ENCODE measurements at places on chromosomes 7 and 10.
A peak's percentile ranks its signal among the peaks of the same experiment; 100 is the strongest.

DNA sequence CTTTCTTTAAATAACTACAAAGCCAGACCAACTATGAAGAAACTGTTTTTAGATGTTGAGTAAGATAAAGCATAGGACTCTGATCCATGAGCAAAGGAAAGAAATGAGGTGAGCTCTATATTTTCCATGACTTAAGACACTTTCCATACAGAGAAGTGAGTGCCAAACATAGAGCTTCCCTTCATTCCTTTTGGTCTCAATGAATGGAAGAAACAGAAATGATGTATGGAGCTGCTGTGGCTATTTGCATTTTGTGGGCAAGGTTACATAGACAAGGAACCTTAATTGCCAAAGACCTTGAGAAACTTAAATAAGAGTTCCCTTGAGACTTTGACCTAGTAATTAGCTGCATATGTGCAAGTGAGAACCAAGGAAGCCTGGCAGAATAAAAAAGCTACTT is 1152.2 kb downstream of the XPNPEP1 start:
- DNase-seq = no peak

GRCh38 chr10:110356628-110357245 is 52.0 kb upstream of the SMNDC1 start:
- peak; percentile 95 for DNase-seq

- DNase-seq = no peak
Observed at GRCh38 chr7:114128880-114129279, 210.1 kb upstream of the PPP1R3A start.

DNA sequence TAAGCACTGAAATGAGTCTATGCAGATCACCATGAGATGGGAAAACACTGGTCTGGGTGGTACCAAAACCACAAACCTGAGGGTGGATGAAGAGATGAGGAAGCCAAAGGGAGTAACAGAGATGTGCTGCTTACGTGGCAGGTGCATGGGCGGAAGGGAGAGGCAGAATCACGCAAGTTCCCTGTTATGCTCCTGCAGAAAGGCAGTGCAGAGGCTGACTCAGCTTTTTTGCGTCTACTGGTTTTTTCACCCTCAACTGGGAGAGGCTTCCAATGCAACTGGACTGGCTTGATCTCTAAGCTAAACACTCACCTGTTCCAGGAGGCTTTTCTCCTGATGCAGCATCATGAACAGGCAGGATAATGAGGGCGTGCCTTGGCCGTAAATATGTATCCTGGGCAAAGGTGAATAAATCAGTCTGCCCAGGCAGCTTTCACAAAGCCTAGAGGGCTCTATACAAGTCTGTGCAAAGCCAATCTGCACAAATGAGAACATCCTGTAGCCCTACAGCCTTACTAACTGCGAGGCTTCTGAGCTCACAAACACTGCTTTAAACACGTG is 95.4 kb upstream of the AFAP1L2 start:
- no peak for DNase-seq

DNA sequence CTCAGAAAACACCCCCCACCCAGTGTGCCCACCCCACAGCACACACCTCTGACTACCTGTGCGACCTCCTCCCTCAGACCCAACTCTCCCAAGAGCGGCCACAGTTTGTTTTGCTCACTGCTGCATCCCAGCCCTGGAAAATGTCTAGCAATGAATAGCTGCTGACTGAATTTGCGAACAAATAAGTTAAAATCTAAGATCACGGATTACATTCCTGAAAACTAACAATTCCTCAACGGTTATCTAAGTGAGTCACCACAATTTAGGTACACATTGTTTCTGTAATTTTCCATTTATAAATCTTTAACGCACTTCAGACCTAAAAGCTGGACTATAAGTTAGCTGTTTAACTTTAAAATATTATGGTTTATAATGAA is 235.2 kb downstream of the ZMYND11 start:
- DNase-seq = no peak

DNA sequence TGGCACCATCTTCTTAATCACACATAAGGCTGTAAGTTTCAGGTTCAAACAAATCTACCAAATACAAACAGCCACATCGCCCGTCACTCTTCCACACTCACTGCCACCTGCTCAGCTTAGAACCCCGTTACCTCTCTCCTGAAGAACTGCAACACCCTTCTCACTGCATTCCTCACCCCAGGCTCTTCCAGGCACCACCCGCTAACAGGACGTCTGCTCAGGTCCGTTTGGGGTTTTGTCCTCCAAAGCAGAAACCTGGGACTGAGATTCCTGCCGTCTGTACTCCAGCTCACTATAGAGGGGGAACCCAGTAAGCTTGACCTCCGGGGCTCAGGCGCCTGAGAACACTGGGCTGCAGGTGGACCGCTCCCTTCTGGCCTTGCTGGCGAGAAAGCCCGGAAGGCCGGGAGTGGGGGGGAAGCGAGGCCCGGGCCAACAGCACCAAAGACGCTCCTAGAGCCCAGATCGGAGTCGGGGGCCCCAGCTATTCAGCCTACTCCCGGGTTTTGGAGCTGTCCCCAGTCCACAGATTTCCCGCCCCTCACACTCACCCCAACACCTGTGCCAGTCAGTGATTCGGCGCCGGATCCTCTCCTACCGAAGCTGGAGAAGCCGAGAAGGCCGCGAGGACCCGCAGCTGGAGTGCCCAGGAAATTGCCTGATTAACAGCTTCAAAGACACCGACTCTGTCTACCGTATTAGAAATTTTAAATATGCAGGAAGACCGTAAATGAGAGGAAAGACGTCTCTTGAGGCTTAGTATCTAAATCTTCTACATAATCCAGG is at the start of gene AP3M1:
AP3M1 (minus strand) TSS at position 625 of the 786 bp plus-strand sequence. CDS start 12,449 bp downstream, outside the sequence.
- no peak for DNase-seq

DNA sequence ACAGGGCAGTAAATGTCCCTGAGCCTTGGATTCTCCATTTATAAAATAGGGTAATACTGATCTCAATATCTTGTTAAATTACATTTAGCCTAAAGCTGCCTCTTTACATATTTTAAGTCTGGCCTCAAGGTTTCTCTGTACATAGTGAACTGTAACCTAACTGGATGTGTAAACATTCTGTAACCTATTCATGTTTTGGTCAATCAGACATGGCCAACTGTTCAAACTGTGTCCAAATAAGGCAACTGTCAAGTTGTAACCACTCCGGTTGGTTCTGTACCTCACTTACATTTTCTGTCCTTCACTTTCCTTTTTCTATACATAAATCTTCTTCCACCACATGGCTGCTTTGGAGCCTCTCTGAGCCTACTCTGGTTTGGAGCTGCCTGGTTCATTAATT is 107.1 kb upstream of the ITGB1 start:
- DNase-seq = no peak

DNA sequence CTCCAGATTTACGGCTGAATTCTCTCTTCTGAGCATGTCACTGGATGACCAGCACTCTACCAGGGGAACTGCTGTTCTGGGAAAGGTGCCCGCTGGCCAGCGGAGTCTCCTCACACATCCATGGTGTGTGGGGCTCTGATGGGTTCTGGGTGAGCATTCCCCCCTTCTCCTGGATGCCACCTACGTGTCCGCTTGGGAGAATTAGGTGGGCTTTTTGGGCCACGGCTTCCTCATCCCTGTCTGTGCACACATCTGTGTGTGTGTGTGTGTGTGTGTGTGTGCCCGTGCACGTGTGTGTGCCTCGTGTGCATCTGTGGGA is 163.0 kb downstream of the DNAJB6 start:
- DNase-seq = no peak

DNA sequence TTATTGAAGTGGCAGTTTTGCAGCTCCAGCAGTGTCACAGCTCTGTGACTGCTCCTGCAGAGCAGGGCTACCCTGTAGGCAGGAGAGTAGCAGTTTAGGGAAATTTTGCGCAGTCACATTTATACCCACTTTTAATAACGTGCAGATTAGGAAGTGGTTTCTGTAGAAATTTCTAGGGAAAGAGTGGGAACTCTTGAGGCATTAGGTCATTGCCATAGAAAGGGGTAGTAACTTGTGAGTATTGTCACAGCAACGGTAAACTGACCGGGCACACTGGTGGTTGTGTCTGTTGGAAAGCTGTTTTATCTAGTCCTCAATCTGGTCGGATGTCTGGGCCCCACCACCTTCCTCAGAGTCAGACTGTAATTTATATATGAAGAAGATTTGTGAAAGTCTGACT is 51.9 kb downstream of the CDC14C start:
- DNase-seq = no peak

DNA sequence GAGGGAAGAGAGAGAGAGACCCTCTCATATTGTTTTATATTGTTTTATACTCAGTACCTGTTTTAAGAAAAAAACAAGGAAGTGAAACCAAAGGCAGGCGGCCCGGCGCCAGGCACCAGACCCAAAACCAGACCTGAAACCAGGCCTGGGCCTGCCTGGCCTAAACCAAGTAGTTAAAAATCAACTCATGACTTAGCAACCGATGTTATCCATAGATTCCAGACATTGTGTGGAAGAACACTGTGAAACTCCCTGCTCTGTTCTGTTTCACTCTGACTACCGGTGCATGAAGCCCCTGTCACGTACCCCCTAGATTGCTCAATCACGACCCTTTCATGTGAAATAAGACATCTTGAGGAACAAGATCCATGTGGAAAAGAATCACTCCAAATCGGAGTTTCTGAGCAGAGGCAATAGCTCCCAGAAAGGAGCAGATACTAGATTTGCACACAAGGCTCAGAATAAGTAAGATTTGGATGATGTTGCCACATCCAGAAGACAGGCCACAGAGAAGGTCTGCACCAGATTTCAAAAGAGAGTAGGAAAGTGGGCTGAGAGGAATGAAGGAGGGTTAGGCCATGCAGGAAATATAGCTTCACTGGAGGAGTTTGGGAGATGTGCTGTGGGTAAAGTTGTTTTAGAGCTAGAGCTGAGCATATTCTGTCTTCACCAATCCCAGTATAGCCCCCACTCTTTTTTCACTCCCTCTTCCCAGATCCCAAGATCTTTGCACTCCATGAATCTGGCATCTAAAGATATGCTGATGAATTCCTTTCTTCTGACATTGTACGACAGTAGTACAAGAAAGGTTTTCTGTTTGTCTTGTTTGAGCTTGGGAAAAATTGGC is 8.8 kb upstream of the ZNF248 start:
- no peak for DNase-seq

GRCh38 chr7:69434398-69434815 is 163.9 kb upstream of the AUTS2 start:
- no peak for DNase-seq

DNA sequence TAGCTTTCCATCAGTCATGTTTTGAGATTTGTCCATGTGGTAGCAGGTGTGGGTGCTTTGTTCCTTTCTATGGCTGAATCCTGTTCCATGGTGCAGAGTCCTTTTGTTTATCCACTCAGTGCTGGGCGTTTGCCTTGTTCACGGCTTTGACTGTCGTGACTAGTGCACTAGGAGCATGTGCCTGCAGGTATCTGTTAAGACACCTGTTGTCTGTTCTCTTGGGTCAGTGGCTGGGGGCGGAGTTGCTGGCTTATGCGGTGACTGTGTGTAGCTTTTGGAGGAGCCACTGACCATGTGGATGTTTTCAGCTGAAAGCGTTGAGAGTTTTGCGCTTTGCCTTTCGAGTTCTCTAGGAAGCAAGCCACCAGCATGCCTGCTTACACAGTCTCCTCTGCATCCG is 573.1 kb upstream of the FOXK1 start:
- DNase-seq = no peak

GRCh38 chr7:84154991-84155781 is 39.4 kb downstream of the SEMA3A start:
- DNase-seq = no peak

DNA sequence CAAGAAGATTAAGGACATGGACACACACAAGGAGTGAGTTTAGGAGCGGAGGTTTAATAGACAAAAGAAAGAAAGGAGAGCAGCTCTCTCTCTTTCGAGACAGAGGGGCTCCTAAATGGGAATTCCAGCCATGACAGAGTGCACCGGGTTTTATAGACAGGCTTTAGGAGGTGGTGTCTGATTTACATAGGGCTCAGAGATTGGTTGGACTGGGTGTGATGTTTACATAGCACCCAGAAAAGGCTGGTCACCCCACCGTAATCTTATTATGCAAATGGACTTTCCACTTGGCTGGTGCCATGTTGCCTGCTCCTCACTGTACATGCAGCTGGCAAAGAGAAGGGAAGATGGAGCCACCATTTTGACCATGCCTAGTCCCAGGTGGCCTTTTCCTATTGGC is 28.4 kb upstream of the MRC1 start:
- no peak for DNase-seq

- no peak for DNase-seq
Observed at GRCh38 chr7:7318601-7319000, 136.3 kb downstream of the C1GALT1 start.

GRCh38 chr7:91292506-91292905 is 28.3 kb downstream of the FZD1 start:
- DNase-seq = peak; percentile 29

DNA sequence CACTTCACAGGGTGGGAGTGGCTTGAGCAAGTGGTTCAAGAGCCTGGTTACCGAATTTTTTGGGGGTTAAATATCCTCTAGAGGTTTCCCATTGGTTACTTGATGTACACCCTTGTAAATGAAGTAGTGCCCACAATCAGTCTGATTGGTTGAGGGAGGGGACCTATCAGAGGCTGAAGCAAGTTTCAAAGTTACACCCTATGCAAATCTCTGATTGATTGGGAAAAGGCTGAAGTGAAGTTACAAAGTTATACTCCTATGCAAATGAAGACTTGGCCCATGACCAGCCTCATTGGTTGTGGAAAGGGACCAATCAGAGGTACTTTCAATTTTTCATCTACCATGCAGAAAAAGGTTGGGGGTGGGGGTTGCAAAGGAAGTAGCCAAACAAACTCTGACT is 34.7 kb downstream of the UBE2D4 start:
- DNase-seq = no peak

DNA sequence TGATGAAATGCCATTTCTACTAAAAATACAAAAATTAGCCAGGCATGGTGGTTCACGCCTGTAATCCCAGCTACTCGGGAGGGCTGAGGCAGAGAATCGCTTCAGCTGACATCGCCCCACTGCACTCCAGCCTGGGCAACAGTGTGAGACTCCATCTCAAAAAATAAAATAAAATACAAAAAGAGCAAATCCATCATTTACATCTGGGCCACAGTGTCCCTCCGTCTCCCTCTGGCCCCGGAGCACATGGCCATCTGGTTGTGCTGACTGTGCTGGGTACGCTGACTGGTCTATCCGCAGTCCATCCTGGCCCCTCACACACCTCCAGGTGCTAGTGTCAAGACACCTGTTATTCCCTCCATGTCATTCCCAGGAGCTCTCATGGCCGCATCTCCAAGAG is 42.1 kb downstream of the KCNH2 start:
- no peak for DNase-seq

- no peak for DNase-seq
Observed at GRCh38 chr7:36775676-36776075, 51.4 kb upstream of the AOAH start.

Data from ACHN (cell line).